ENCODE measurements at places on chromosomes 7 and 10.
A peak's percentile ranks its signal among the peaks of the same experiment; 100 is the strongest.

GRCh38 chr10:75403939-75404814 is 2.6 kb upstream of the ZNF503 start:
- DNase-seq, result no peak

DNA sequence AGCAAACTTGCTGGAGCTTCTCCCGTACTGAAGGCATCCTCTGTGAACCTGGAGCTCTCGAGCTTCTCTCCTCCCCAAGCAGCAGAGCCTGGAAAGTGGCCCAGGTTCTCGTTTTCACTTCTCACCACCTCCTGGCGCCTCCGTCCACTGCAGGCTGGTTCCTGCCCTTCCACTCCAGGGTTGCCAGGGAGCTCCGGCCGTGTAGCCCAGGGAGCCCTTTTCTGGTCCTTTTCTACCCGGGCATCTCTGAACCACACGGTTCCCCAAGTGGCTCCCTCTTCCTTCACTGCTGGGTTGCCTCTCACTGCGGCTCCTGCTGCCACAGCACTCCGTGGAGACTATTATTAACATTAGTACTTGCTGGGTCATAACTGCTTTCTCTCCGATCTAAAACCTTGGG is 208.6 kb upstream of the PPP2R2D start:
- DNase-seq, result no peak

- DNase-seq, result peak; percentile 19
Observed at GRCh38 chr7:71843676-71844075, 568.5 kb downstream of the CALN1 start.

- DNase-seq, result peak; percentile 83
Observed at GRCh38 chr7:7157177-7157886, 25.0 kb upstream of the C1GALT1 start.

- DNase-seq, result no peak
Observed at GRCh38 chr7:109890622-109891021, 1200.3 kb upstream of the LRRN3 start.

GRCh38 chr10:15106352-15107013 is 9.3 kb downstream of the RPP38 start:
- peak; percentile 73 for DNase-seq

DNA sequence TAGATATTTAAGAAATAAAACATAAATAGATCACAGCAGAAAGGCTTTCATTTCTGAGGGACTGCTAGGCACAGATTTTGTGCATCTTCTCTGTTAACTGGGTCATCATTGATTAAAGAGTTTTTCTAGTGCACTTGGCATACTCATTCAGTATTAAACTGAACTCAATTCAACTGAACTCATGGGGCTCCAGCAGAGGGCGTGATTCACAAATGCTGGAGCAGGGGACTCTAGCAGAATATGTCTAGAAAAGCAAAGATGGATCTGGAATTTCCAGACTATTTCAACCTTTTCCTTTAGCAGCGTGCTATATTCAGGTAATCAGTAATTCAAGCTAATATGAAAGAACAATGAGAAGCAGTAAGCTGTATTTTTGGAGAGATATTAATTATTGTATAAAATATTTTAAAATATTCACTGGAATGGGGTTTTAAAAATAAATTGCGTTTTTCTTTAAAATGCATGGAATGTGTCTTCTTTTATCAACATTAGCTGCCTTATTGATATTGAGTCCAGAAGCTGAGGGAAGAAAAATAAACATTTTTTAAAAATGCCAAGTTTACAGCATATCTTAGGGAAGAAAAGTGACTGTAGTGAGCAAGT is 296.8 kb upstream of the CACNA2D1 start:
- peak; percentile 78 for DNase-seq

GRCh38 chr10:110456523-110457091 is 41.1 kb upstream of the DUSP5 start:
- no peak for DNase-seq

DNA sequence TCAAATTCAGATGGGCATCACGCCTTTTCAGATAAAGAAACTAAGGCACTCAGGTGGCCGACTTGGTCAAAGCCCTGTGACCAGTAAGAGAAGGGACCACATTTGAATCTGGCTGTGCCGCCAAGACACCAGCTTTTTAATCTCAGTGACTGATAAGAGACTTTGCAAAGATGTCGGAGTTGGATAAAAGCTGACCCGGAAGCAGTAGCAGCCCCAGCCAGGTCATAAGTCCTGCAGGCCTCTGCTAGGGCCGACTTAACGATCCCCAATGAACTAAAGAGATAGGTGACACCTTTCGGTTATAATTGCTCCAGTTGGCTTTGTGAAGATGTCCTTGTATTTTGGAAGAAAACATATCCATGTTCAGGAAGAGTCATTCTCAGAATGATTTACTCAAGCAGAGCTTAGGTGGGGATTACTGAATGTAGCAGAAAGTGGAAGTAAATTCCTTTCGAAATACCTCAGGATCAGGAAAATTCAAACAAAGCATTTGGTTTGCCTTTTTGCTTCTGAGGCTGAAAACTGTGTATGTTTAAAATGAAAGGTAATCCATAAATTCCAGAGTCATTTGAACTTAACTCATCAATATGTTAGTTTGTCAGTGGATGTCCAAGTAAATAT is 164.2 kb upstream of the PITRM1 start:
- no peak for DNase-seq

- no peak for DNase-seq
Observed at GRCh38 chr7:70215491-70215890, 617.2 kb downstream of the AUTS2 start.
